ENCODE measurements at places on chromosomes 4 and X.

DNA sequence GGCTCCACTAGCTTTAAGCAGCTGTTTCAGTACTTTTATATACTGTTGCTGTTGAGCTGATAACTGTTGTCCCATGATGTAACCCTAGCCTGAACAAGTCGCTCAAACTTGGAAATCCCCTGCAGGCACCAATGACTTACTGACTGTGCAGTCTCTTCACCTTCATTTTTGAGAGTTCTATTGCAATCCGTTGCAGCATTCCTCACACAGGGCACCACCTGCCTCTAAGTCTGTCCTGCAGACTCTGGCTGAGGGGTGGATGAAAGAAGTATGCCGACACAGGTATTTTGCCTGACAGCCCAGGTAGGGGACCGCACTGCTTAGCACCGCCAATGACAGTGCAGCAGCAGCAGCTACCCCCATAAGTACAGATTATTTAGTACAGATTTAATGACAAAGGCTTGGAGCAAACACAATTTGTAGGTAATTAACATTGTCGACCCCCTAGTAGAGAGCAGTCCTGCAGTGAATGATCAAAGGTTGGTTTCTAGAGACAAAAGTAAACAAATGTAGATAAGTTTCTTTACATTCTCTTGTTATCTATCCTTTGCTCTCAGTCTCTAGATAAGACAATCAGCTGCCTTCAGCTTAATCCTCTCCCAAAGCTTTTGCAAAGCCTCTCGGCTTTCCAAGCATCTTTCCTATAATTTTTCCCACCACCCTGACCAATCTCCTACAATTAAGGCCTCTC, 205.0 kb downstream of the PABPC4L start:
- H3K4me3 ChIP-seq = no peak overlapping the region
- no peak overlapping the region for H3K27ac ChIP-seq
- H3K36me3 ChIP-seq = no peaks in the 10 kb centered on the region
- no peaks in the 10 kb centered on the region for H3K4me1 ChIP-seq

DNA sequence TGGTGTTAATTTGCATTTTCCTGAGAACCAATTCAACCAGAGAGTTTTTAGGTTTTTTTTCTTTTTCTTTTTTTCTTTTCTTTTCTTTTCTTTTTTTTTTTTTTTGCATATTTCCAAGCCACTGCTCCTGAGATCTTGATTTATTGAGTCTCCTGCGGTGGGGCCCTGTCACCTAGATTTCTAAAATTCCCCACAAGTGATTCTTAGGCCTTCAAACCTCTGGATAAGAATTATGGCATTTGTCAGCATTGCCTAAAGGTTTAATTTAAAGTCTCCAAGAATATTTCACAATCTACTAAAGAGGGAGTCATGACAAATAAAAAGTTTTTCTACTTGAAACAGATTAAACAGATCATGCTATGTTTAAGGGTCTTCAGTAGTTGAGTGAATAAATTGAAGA, 84.9 kb downstream of the GAB1 start:
- H3K4me1 ChIP-seq = peaks cover 14% of the 10 kb centered on the region
- DNase-seq = no peak
- peaks cover 26% of the 10 kb centered on the region for H3K36me3 ChIP-seq
- H3K27ac ChIP-seq = no peak overlapping the region
- no peaks in the 10 kb centered on the region for H3K27me3 ChIP-seq

DNA sequence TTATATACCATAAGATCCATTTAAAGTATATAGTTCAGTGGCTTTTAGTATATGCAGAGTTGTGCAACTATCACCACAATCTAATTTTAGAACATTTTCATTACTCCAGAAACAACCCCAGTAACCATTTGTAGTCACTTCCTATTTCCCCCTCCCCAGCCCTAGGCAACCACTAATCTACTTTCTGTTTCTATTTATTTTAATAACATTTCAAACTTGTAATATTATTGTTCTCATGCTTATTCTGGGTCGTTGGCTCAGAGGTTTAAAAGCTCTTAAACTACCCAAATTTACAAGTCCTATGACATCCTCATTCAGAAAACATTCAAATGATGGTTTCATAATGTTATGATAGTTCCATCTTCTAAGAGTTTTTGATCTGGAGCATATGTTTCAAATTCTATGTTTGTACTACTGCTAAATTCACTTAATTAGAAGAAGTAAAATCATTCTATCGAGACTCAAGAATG, 18.4 kb downstream of the XIAP start:
- peaks cover 5% of the 10 kb centered on the region for H3K4me1 ChIP-seq
- H3K27ac ChIP-seq = no peak overlapping the region
- no peak for DNase-seq
- H3K4me3 ChIP-seq = no peak overlapping the region
- no peaks in the 10 kb centered on the region for H3K36me3 ChIP-seq

GRCh38 chr4:102454268-102454667, 46.9 kb upstream of the NFKB1 start:
- H3K4me3 ChIP-seq = no peak overlapping the region
- H3K36me3 ChIP-seq = no peaks in the 10 kb centered on the region
- H3K4me1 ChIP-seq = no peaks in the 10 kb centered on the region

DNA sequence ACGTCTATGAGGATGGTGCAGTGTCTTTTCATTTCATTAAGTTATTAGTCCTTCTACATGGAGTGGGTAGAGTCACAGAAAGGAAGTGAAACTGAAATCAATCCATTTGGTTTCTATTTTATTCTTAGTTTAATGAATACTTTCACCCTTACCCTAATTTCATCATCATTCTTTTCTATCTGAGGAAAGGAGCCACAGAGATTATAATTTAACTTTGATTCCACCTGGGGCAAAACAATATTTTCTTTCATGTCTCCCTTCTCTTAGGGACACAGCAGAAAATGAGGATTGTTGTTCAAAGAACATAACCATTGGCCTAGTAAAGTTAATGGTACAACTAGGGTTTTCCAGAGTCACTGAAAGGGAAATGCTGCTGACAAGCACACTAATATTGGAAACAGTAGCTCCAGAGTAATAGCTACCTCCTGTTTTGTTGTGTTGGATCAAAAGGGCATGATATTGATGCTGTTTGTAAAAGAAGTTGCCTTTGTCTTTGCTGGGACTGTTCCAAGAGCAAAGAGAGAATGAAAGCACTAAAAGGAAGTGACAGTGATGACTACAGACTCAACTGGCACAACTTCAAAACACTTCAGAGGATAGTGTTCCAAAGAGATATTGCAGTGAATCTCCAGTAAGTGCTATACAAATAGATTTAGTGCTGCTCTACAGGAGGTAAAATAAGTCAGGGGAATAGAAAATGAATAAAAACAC, 247.1 kb upstream of the PITX2 start:
- H3K36me3 ChIP-seq = no peaks in the 10 kb centered on the region
- no peak for DNase-seq
- no peak overlapping the region for H3K4me3 ChIP-seq
- H3K4me1 ChIP-seq = peaks cover 5% of the 10 kb centered on the region

Data from ascending aorta (tissue), 2 donors.